ENCODE measurements at places on chromosomes 5 and 9.

DNA sequence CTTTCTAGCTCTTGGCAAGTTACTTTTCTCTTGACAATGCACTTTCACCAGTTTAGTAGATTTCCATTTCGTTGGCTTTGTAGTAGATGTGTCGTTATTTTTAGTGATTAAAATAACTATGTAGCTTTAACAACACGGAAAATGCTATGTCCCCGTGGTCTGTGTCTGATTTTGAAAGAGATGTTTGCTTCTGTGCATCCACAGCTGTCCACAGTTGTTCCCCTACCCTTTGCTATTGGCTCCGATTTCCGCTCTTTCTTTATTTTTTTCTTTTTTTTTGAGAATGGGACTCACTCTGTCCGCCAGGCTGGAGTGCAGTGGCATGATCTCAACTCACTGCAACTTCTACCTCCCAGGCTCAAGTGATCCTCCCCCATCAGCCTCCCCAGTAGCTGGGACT, 533.9 kb downstream of the IRX1 start:
- DNase-seq: no peak

- DNase-seq: no peak
Measured at GRCh38 chr5:28374492-28374967, 1336.1 kb upstream of the CDH9 start.

DNA sequence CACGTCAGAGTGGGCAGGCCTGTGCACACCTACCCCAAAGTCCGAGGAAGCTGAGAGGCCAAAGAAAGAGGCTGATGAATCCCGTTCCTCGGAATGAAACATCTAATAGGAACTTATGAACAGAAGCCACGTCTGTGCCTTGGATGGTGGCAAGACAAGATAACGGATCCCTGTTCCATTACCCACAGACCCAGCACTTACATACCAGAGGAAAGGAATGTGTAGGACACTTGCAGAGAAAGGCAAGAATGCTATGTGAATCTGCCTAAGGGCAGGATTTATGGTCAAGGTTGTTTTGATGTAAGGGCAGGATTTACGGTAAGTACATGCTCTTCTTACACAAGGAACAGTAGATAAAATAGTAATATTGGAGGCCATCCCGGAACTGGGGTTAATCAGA, 93.2 kb downstream of the WDR41 start:
- DNase-seq: no peak

- no peak for DNase-seq
Measured at GRCh38 chr5:659496-660263, 33.5 kb downstream of the TPPP start.

DNA sequence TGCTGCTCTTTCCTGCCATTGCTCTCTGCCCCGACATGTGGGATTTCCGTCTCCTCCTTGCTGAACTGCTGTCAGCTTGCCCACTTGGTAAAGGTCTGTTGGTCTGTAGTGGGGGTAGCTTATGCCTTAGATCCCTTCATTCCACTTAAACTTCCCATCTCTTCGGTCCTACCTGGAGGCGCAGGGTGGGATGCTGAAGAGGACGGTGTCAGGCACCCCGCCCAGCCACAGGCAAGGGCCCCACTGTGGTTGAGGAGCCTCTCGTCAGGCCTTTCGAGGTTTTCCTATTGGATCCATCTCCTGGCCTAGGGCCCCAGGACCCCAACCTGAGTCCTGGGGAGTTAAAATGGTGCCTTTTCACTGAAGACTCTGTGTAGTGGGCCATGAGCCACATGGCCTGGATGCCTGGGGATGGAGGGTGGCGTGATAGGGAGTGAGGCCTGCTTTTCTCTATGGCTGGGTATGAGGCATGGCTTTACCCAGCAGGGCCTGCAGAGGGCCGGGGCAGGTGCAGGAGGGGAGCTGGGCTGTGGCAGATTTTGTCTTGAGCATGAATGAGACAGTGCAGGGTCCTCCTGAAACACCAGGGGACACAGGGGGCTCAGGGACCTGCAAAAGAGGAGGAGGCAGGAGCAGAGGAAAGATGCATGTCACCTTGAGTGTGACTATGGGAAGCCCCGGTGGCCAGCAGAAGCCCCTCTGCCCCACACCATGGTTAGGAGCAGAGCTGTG, 25.8 kb upstream of the RNF130 start:
- DNase-seq: no peak

GRCh38 chr5:72040513-72040912, 66.8 kb upstream of the MAP1B start:
- no peak for DNase-seq

- DNase-seq: no peak
Measured at GRCh38 chr5:178150977-178151734, 2.5 kb downstream of the NHP2 start.

- no peak for DNase-seq
Measured at GRCh38 chr5:75601996-75602395, 9.3 kb upstream of the ANKDD1B start.

DNA sequence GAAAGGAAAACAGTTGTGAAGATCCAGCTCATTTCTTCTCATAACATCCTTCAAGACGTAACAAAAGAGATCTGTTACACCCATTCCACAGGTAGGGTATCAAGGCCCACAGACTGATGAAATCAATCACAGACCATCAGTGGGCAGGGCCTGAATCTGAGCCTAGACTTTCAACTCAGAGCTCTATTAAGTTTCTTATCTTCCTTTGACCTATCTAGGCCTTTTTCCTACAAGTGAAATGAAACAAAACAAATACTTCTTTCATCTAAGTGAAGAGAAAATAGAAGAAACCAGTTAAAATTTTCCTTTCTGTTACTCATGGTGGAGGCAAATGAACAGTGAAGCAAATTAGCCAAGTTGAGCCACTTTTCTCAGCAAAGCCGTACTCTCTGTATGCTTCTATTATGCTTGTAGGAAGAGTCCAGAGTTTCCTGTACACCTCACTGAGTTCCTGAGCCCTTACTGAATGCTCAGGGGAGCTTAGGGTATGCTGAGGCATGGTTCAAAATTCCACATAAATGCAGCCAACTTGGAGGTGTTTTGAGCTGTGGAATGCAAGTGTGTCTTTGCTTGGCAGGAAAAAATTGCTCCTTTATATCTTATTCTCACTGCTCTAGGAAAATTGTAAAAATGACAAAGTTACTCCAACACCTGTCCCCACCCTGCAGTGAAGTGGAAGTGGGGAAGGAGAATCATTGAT, 91.9 kb downstream of the FEM1C start:
- DNase-seq: no peak

DNA sequence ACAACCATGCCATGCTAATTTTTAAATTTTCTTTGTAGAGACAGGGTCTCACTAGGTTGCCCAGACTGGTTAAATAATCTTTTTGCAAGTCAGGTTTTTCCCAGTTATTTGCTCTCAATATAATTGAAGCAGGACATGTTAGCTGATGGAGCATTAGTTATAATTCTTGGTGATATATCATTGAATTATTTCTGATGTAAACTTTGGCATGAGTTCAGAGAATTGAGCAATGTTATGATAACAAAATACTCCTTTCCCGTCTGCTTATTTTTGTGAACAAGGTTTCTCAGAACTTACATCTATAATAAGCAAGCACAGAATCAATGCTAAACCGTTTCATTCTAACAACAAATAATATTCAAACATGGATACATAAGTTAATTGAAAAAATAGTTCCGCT, 37.8 kb downstream of the BHMT start:
- no peak for DNase-seq

- DNase-seq: no peak
Measured at GRCh38 chr5:17381932-17382331, 116.1 kb upstream of the TAF11L2 start.

DNA sequence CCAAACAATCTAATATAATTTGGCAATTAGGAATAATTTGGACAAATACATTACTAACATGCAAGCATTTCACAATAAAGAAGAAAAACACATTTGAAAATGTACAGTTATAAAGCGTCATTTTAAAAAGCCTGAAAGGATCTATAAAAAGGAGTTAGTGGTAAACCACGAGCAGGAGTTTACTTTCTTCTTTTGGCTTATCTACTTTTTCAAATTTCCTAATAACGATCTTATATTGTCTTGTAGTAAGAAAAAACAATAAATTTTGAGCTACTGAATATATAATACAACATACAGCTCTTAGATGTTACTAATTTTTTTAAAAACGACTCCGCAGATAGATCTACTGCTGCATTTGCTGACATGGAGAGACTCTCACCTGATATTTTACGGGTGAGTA, 79.9 kb downstream of the SMIM23 start:
- DNase-seq: no peak

GRCh38 chr5:148746826-148747535, 79.4 kb upstream of the ADRB2 start:
- DNase-seq: no peak

DNA sequence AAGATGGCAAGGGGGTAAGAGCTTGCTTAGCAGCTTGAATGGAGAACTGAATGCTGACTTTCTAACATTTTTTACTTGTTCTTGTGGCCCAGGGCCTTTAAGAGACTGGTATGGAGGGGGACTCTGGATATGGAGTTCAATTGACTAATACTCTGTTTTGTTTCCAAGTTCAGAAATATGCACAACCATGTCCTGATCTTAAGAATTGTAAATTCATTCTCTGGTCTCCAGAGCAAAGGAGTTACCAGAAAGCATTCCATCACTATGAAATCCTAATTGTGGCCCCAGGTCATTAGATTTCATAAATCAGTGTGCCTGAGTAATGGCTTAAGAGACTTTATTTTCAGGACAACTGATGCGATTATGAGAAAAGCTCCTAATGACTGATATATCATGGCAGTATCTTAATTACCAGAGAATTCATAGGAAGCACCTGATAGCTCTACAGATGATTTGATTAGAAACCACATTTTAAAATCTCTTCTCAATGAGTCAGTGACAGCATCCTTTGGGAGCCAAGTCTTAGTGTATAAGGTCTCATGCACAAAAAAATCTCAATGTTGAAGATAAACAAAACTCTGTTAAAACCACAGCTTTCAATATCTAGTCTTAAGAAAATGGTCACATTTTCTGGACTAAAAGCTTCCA, 613.6 kb upstream of the KLF4 start:
- DNase-seq: no peak

DNA sequence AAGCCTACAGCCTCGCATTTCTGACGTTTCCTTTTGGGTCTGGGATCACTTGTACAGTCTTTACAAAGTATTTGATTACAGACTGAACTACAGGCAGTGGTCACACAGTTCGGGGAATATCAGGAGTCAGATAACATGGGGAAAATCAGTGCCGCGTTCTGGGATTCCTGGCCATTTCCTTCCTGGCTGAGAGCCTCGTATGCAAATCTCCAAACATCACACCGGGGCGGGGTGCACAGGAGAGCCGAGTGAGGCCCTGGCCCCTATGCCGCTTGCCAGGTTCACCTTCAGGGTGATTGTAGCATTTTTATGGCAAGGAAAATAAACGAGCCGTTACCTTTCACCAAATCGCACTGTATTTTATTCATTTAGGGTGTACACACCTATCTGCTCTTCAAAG, 29.6 kb upstream of the SLC9A3 start:
- DNase-seq: no peak

DNA sequence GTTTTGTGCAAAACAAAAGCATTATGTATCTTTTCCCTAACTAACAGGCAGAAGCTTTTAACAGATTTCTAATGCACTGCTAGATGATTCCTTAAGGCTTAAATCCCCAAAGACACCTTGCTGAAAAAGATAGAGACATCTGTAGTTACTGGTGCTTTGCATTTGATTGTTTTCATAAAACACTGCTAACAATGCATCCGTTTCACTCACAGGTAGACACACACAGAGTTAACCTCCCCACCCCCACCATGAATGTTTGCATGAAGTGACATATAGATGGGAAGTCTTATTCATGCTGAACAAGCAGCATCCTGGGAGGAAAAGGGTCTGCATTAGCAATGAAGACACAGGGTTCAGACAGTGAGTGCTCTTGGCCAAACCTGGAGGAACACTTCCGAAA, 100.9 kb downstream of the ASTN2 start:
- no peak for DNase-seq

- no peak for DNase-seq
Measured at GRCh38 chr9:118640836-118641560, 728.2 kb downstream of the BRINP1 start.

DNA sequence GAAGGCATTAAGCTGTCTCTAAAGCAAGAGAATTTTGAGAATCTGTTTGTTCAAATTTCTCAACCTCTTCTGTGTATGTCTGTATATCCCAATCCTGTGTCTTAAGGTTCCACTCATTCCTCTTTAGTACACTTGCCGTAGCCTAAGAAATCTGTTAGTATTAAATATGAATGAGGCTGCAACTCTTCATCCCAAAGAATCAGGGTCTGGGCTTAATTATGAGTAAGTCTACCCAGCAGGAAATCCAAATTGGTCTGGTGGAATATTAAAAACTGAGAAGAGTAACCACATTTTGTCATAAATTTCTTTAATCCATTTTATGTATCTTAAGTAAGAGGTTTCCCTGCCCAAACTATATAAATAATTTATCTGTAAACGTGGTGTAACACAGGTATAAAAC, 1171.2 kb downstream of the CDH12 start:
- DNase-seq: no peak

DNA sequence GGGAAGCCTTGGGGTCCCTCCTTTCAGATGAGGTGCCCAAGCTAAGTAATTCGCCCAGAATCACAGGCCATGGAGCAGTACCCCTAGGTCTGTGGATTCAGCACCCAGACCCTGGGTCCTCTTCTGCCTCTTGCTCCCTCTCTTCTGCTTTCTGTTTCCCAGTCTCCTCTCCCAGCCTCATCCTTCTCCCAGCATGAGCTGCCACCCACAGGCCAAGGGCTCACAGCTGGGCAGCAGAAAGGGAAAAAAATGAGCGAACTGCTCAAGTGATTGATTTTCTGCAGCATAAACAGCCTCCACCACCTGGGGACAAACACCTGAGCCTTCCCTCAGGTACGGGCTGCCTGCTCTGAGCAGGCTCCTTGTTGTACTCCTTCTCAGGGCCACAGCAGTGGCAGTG, 113.9 kb upstream of the SAP30L start:
- DNase-seq: no peak

- no peak for DNase-seq
Measured at GRCh38 chr9:134420974-134421432, 94.7 kb downstream of the RXRA start.

- DNase-seq: no peak
Measured at GRCh38 chr9:134026581-134026980, 1.3 kb downstream of the BRD3OS start.

DNA sequence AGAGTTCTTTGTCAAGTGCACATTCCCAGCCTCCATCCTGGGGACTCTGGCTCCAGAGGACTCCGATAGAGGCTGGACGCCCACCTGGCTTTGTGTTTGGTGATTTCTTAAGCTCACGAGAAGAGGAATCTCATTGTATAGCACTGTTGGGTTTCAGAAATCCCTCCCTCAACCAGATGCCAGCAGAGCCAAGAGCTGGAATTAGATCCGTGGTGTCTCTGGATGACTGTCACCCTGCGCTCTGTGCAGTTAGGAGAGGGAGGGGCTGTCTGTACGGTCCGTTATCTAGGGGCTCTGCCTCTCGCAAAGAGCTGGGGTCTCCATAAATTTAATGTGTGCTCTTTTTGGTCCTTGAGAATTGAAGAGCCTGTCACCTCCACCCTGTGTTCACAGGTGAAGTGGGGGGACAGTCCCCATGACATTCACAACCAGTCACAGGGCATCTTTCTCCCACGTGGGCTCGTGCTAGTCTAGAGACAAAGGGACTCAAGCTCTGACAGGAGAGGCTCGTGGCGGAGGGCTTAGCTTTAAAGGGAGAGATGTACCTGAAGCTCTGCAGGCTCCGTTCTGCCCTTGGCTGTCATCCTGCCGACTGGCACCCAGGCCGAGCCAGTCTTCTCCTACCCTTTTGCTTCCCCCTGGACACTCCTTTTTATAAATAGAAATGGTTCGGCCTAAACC, 41.4 kb downstream of the FAM78A start:
- no peak for DNase-seq

Measured in activated CD4-positive, CD25-positive, alpha-beta regulatory T cell treated with anti-CD3 and anti-CD28 coated beads, Interleukin-2, amount 50 U/mL, for 16 hours (primary cell).